ENCODE measurements at places on chromosomes 3 and 15. TPM values are rescaled to one million over a fixed set of nuclear protein-coding genes. Genes with fewer than 3 reads are reported as not detected.

The CD200 gene
- 67.0 TPM for total RNA-seq

- no peak for DNase-seq
Measured at GRCh38 chr15:41958002-41958420, 14.3 kb downstream of the EHD4 start.

- no peak for DNase-seq
Measured at GRCh38 chr15:78093242-78094020, 1.1 kb downstream of the SH2D7 start.

GRCh38 chr15:90231028-90232017, 2.4 kb downstream of the CIB1 start:
- DNase-seq = no peak

DNA sequence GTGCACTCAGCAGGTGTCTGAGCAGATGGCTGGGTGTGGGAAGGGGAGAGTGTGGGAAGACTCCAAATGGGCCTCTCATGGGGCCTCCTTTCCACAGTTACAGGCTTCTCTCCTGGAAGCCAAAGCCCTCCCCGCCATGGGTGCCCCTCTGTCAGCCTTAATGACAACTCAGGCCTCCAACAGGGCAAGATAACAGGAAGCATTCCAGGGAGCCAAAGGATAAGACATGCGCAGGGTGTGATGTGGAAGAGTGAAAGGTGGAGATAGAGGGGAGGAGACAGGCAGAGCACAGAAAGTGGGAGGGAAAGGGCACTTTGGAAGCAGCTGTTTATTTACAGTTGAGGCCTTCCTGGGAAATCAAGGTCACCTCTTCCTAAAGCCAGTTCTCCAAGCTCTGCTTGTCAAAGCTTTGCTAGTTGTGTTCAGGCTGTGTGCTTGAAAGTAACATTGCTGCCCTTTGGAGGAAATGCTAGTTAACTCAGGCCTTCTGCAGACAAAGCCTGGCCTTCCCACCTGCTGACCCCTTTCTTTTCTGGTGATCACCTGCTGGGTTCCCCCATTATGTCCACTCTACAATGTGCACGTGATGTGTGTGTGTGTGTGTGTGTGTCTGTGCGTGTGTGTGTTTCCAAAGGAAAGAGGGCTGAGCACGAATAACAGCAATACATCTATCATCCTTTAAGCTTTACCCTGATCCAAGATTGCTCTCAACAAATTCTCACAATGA, 35.2 kb upstream of the SMAD3 start:
- no peak for DNase-seq

DNA sequence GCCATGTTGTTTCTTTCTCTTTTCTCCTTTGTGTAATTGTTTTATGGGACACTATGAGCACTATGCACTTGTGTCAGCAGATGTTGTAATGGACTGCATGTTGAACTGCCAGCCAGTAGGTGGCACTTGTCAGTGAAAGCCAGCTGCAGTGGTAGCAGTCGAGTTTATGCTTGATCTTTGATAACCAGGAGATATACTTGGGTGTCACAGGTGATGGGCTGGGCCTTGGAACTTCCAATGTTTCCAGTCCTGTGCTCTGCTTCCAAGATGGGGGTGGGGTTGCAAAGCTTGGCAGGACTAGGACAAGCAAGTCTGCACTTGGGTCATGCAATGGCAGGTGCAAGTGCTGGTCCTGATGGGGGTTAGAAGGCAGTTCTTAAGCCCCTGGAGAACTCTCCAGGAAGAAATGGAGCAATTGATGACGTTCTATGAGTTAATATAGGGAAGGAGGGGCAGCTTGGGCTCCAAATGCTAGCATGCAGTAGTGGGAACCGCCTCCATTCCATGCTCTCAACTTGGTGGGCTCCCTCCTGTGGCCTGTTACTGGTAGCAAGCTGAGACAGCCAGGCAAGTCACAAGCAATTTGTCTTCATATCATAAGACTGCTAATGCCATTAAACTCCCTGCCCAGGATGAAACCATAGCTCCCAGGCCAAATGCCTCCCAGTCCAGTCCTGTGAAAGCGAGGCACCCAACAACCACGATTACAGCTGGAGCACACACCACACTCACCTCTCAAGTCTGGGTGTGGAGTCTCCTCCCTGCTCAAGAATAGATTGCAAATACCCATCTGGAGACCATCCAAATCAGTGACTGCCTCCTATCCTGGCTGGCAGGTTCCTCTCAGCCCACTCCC, 287.2 kb downstream of the CGGBP1 start:
- DNase-seq = no peak

DNA sequence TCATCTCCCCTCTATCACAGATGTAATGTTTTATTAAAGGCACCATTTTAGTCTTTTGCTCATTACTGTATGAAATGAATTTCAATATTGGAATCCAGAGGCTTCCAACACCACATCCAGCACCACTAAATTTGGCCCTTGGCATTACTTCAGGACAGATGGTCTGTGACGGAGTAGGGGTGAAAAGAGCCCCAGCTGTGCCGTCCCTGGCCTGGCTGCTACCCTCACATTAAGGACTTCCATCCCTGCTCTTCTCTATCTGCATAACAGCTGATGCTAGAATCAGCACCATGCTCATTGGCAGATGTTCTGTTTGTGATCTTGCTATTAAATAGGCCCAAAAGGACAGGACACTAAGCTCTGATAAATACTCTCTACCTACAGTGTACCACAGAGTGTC, 152.9 kb downstream of the IL1RAP start:
- DNase-seq = no peak

DNA sequence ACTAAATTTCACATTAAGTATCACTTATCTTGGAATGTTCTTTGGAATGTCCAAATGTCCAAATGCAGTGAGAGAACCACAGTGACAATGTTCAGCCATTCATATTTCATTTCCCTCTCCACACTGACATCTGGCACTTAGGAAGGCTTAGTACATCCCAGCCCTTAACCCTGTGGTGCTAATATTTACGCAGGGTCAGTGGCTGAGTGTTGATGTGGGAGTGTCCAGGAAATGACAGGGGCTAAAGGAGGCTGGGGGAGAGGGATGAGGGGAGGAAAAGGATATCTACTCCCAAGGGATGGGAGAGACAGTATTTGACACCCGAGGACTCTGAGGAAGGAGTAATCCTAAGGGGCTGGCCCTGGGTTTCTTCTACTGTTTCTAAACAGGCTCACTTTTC, 14.1 kb upstream of the CCR4 start:
- no peak for DNase-seq

DNA sequence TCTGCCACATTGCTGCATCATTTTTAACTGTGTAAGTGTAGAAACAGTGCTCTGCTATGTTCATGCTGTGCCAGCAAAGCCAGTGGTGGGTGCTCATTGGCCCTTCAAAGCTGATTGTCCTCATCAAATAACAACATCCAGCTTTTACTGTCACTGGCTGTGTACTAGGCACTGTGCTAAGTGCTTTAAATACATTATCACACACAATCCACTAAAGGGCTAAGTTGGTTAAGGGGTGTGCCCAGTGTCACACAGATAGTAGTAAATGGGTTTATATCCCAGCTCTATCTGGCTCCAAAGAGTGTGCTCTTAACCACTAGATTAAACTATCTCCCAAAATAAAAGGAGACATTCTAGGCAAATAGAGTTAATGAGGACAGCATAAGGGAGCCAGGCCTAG, 7.7 kb downstream of the TUBGCP4 start:
- no peak for DNase-seq

Data from neural crest cell (in vitro differentiated cells).